ENCODE measurements at places on chromosomes 11 and 22.

GRCh38 chr11:69823641-69824265 is 4.5 kb upstream of the FGF3 start:
- no peak for DNase-seq

GRCh38 chr22:35172442-35172841 is 84.9 kb upstream of the HMGXB4 start:
- no peak for DNase-seq

GRCh38 chr22:47162865-47163264 is 400.4 kb downstream of the TBC1D22A start:
- DNase-seq: no peak

GRCh38 chr11:32451808-32452207 is 16.5 kb upstream of the WT1 start:
- no peak for DNase-seq

DNA sequence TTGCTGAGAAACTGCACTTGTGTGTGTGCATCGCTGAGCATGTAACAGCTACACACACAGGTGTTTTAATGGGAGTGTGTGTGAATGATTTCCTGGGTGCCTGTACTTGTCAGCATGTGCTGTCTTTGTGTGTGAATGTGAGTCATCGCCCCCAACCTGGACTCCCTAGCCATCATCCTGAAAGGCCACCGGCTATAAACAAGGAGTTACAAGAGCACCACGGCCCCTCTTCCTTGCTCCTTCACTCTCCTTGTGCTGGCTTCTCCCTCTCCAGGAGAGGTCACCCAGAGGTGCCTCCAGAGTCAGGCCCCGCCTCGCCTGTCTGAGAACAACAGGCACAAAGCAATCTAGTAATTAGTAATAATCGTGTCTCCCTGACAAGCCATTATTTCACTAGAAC is 419.2 kb downstream of the BUD13 start:
- DNase-seq: no peak

GRCh38 chr11:35725885-35726284 is 63.3 kb downstream of the TRIM44 start:
- peak; percentile 66 for DNase-seq

DNA sequence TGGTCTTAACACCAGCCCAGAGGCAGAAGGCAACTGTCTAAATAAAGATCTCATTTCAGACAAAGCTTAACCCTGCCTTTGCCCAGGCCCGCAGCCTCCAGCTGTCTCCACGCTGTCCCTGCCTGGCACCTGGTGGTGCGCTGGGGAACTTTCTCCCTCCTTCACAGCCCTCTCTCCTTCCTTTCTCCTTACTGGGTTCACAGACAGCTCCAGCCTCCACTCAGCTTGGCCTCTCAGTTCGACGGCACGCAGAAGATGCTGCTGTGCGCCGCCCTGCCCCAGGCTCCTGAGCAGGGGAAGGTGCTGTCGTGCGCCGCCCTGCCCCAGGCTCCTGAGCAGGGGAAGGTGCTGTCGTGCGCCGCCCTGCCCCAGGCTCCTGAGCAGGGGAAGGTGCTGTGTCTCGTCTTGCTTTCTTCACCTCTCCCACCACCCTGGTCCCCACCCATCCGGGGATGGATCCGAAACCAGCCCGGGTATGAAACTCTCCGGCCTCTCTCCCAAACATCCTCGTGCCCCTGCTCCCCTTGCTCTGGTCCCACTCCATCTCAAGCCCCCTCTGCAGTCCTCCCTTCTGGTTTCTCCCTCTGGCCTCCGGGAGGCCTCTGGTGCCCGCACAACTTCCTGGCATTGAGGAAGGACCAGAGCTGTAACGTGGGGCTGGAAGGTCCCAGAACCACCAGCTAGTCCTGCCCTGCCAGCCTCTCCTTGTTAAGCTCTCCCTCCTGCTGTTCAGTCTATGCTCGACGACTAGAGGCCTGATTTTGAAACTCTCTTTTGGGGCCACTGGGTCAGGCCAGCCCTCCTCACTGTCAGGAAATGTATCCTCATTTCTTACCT is 22.9 kb upstream of the JAM3 start:
- no peak for DNase-seq

Data from AG04450 (cell line).